DND-41 (cell line): ENCODE measurements at places on chromosomes 13 and 19.

DNA sequence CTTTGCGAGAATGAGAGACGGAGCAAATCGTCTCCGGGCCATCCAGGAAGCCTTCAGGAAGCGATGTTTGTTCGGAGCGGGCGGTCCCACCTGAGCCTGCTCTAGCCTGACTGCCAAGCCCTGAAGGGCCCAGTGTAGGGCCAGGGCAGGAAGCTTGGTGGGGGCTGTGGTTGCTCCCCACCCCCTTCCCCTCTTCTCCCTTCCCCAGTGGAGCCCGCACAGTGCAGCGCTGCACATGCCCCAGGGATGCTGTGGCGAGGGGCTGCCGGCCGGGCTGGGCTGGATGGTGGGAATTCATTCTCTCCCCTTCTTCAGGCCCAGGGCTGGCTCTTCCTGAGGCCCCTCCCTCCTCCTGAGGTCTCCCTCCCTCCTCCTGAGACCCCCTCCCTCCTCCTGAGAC is 7.1 kb upstream of the GRTP1 start:
- no peak for DNase-seq

GRCh38 chr19:30882411-30883005 is 466.7 kb downstream of the TSHZ3 start:
- no peak for DNase-seq

- DNase-seq = no peak
These were observed 15.1 kb upstream of the FFAR2 start for GRCh38 chr19:35432911-35433310.

- no peak for DNase-seq
These were observed 13.1 kb upstream of the LMTK3 start for GRCh38 chr19:48524732-48525131.

GRCh38 chr19:1613146-1613545 is 7.9 kb upstream of the UQCR11 start:
- no peak for DNase-seq

DNA sequence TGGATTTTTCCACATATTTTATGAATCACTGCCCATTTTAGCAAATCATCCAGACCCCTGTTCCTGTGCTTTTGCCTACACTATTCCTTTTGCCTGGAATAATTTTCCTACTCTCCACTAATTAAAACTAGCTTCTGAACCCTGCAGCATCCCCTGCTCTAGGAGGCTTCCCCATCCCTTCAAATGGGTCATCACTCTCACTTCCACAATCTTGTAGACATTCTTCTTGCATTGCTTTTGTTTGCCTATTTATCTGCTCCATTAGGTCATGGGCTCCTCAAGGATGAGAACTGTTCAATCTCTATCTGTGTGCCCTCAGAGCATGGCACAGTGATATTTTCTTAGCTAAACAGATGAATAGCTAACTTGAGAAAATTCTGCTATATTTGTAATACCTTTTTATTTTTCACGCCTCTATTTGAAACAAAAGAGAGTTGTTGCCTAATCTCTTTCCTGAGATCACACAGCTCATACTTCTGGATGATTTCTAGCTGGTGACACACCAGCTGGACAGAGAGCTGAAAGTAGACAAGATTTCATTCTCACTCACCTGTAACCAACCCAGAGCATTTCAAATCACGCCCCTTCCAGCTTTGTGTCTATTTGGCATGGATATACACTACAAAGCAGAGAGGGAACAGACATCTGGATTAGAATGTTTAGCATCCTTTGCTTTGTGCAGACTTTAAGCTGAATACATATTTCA is 466.0 kb downstream of the FOXO1 start:
- DNase-seq = no peak

DNA sequence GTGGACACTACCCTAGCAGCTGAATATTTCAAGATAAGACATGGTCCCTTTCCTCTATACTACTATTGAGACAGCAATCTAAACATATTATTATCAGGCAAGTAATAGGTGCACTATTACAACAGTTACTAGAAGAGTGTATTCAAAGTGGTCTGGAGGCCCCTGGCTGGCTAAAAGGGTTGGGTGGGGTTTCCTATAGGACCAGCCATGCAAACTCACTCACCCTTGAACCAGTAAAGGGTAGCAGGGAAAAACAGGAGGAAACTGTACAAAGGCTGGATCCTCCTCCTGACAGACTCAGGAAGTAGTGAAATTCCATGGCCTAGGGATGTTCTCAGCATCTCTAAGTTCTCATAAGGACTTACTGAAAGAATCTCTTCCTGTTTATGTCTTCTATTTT is 7.7 kb downstream of the SMAD9 start:
- no peak for DNase-seq

GRCh38 chr13:98571955-98572662 is 4.8 kb downstream of the STK24 start:
- peak; percentile 23 for DNase-seq

- DNase-seq = no peak
These were observed 14.4 kb downstream of the EPS15L1 start for GRCh38 chr19:16457195-16457953.
